NCI-H1417 (cell line): ENCODE measurements at places on chromosomes 2 and 18.

DNA sequence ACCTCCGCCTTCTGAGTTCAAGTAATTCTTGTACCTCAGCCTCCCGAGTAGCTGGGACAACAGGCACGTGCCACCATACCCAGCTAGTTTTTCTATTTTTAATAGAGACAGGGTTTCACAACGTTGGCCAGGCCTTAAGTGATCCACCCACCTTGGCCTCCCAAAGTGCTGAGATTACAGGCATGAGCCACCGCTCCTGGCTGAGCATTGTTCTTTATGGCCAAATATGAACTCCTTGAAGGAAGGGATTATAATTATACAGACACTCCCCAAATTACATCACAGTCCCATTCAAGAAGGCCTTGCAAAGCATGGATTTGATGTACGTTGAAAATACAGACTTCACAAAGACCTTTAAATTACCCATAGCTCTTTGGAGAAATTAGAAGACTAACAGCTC, 381.7 kb downstream of the TXNL1 start:
- DNase-seq, result no peak

DNA sequence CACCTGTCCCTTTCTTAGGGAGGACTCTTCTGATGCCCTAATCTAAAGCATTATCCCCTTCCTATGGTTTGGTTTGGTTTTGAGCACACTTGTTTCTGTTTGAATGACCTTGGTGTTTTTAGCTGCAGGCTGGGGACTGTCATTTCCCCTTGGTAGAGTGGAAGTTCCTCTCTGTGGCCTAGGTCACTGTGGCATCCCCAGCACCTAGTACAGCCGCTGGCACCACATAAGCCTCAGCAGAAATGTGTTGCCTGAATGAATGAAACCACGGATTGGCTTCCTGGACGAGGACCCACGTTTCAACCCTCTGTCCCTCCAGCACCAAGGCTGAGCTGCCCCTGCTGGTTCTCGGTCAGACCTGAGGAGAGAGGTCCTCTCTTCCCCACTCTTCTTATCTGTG, 159.9 kb downstream of the CTIF start:
- no peak for DNase-seq

- DNase-seq, result no peak
Observed at GRCh38 chr2:65636813-65637483, 204.5 kb upstream of the SPRED2 start.

DNA sequence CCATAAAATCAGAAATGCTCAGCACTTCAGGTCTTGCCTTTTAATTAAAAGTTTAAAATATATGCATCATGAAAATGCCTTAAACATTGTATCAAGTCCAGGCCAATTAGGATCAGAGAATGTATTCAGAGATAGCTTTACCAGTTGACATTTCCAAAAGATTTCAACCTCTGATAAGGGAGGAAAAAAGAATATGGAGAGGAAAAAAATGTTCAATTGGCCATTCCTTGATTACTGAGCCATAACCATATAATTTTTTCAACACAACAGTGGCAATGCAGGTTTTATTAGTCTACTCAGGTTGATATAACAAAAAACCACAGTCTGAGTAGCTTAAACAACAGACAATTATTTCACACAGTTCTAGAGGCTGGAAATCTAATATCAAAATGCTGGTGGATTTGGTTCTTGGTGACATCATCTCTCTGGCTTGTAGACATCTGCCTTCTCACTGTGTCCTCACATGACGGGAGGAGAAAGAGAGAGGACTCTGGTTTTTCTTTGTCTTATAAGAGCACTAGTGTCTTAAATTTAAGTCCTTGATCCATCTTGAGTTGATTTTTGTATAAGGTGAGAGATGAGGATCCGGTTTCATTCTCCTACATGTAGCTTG, 111.9 kb downstream of the IRS1 start:
- DNase-seq, result no peak

DNA sequence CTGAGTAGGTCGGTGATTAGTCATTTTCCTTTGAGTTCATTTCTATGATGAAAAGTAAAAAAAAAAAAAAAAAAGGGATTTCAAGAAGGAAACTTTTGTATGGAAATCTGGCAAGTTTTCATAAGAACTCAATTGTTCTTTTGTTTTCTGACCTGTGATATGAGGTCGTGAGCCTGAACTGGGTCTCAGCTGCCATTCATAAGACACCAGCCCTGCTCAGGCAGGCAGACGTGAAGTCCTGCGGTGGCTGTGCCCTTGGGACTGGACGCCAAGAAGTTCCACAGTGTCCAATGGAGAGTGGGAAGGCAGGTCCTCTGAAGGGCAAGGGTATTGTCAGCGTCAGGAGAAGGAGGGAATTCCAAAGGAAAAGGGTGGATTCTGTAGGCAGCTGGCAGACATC, 183.9 kb downstream of the NCK2 start:
- DNase-seq, result no peak

DNA sequence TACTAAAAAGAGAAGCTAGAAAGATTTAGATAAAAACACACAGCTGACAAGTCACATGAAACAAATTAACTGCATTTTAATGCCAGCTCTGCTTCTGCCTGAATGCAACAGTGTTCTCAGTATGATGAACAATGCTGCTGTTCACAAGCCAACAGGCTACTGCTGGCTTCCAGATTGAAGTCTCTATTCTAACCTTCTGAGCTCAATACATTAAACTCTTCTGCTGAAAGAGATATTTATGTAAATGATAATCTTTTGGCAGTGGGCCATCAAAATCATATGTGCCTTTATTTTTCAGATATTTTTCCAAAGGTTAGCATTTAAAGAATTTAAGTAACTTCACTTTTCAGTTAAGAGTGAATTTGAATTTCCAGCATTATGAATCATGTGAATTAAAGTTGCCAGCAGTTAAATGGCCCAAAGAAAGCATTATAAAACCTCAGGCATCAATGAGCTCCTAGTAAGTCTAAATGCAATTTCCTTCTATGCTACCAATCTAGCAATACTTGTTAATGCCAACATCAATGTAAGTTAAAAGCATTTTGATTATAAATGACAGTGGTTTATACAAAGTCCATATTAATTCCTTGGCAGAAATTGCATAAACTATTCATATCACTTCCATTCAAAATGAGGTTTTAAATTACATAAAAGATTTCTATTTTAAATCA, 72.4 kb downstream of the ID2 start:
- no peak for DNase-seq

GRCh38 chr2:58655152-58655551, 414.0 kb upstream of the FANCL start:
- DNase-seq, result no peak

DNA sequence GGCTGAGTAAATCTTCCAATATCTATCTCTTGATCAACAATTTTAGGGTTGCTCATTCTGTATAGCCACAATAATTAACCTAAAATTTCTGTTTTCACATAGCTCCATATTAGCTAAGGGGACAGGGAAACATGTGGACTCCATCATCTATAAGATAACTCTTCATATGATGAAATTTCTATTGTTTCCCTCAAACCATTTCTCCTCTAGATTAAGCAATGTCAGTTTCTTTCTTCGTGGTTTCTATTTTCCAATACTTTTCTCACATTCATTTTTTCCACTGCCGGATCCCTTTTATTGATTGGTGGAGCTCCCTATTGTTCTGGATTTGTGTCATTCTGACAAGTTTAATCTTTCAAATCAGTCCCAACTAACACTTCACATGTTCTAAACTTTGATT, 1221.3 kb upstream of the ZEB2 start:
- DNase-seq, result no peak

DNA sequence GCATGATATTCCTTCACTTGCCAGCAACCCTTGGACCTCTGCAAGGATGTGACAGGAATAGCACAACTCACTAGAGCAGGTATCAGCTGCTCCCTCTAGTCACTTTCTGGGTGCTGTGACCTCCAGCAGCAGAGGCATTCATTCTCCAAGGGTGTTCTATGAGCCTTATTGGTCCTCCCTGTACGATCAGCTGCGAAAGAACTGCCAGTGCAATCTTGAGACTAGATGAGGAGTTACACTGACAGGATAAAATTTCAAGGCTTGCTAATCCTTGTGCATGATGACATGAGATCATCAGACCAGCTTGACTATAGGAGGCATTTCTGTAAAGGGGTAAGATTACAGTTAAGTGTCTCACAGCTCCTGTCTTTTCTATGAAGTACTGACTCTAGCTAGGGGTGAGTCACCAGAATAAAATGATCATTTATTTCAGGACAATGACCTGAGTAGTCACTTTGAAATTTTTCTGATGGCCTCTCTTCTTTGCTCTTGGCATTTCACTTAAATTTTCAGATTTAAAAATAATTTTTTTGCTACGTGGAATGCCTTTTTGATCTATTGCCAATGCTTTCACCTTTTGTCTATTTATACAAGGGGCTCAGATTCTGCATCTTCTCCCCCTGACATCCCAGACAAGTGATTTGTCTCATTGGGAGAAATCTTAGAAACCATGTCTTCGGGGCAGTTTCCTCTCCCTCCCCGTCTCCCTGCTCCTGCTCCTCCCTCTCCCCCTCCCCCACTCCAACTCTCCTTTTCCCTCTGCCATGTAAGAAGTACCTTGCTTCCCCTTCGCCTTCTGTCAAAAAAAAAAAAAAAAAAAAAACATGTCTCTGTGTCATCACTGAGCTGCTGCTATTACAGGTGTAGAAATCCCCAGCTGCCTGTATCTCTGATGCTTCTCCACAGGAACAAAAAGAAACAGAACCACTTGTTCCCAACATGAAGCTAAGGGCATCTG, 49.2 kb upstream of the FRZB start:
- DNase-seq, result no peak

DNA sequence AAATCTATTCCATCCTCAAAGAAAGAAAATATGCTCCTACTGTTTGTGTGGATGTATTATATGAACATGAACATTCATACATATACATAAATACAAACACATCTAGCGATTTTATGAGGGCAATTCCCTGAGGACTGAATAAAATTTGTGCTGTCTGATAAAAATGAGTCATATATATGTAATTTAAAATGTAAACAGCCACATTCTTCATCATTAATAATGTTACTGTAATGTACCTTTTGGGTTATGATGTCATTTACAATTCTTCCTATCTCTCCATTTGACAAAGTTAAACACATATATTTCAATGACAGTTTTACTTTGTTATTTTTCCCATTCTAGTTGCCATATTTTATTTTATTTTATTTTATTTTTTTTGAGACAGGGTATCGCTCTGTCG, 91.3 kb upstream of the ZFP36L2 start:
- no peak for DNase-seq

GRCh38 chr2:160427629-160428404, 65.8 kb downstream of the RBMS1 start:
- DNase-seq, result no peak

DNA sequence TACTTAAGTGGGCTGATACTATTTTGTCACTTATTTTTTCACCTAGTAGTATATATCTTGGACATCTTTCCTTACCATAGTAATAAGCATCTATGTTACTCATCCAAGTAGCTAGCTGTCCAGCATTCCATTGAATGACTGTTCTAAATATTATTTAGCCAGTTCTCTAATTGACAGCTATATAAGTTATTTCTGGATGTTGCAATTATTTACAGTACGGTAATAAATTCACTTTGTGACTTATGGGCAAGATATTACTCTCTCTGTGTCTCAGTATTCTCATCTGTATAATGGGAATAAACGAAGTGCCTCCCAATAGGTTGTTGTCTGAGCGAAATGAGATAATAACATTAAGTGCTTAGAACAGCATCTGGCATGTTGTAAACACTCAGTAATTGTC, 46.6 kb upstream of the AGAP1 start:
- no peak for DNase-seq

DNA sequence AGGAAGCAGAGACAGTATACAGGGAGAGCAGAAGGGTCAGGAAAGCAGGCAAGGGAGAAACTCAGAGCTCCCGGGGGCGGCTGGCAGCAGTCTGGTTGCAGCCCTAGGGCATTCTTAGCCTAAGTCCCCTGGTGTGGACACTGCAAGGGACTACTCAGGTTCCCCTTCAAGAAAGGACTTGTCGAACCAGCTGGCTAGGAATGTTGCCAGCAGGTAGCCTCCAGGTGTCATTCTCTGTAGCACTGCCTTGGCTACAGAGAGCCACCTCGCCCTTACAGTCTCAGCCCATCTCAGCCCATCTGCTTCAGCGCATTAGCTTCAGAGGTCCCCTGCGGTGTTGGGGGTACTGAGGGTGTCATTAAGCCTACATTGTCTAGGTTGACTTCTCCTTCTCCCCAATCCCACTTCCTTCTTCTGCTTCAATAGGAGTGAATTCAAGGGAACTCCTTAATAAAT, 11.3 kb upstream of the TMSB10 start:
- peak; percentile 69 for DNase-seq

DNA sequence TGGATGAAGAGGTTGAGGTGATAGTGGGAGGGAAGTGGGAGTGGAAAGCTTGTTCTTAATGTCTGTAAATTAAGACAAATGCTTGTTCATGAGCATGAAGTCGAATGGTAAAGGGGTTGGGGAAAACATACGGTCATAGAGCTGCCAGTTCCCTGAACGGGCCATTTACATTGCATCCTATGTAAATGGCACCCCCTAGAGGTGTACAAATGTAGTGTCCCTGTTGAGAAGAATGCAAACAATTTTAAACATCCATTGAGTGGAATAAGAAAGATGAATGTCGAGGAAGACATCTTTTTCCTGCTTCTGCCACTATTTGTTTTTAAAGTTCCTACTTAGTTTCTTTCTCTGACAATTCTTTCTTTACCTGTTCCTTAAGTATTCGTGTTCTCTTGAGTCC, 155.7 kb downstream of the RDH14 start:
- DNase-seq, result no peak

GRCh38 chr18:59218018-59218417, 1.9 kb upstream of the GRP start:
- DNase-seq, result no peak

- DNase-seq, result peak; percentile 62
Observed at GRCh38 chr18:59783138-59783537, 85.9 kb upstream of the CCBE1 start.

DNA sequence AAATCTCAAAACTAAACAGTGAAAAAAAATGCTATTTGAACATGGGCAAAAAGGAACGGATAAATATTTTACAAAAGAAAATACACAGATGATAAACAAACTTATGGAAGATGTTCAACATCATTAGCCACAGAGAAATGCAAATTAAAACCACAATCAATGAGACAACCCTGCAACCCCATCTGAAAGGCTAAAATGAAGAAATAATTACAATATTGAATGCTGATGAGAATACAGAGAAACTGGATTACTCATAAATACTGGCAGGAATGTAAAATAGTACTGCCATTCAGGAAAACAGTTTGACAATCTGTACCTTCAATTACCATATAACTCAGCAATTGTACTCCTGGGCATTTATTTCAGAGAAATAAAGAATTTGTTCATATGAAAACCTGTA, 193.1 kb upstream of the UBE2E3 start:
- no peak for DNase-seq

- DNase-seq, result no peak
Observed at GRCh38 chr2:23050388-23050787, 334.6 kb upstream of the KLHL29 start.

GRCh38 chr18:10530002-10530401, 4.2 kb downstream of the NAPG start:
- DNase-seq, result no peak

DNA sequence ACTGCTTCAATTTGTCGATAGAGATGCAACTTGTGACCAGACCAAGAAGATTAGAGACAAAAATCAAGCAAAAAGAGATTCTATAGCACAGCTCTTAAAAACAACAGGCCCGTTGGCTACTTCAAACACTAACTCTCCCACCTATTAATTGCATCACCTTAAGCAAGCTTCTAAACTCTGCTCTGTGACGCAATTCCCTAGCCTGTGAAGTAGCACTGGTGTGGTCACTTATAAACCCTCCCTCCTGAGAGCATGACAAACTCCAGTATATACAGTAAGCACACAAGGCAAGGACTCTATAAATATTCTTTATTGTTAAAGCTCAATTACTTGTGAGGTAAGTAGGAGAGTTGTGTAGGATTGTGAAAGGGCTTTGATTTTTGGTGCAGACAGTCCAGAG, 72.3 kb downstream of the CMPK2 start:
- no peak for DNase-seq

GRCh38 chr2:153604133-153604532, 125.6 kb upstream of the RPRM start:
- no peak for DNase-seq
